PC-9 (cell line): ENCODE measurements at places on chromosomes 4 and X. TPM values are rescaled to one million over a fixed set of nuclear protein-coding genes. Genes with fewer than 3 reads are reported as not detected.
A peak's percentile ranks its signal among the peaks of the same experiment; 100 is the strongest.

- no peak overlapping the region for H3K27ac ChIP-seq
- H3K36me3 ChIP-seq: no peaks in the 10 kb centered on the region
- no peak for DNase-seq
- H3K4me3 ChIP-seq: no peak overlapping the region
Measured at GRCh38 chr4:34279011-34279410, 1965.3 kb downstream of the ARAP2 start.

GRCh38 chr4:52094376-52095145 is 43.5 kb downstream of the SPATA18 start:
- no peak overlapping the region for H3K27ac ChIP-seq
- no peaks in the 10 kb centered on the region for H3K4me1 ChIP-seq
- no peaks in the 10 kb centered on the region for H3K36me3 ChIP-seq
- H3K27me3 ChIP-seq: no peaks in the 10 kb centered on the region

- no peak for DNase-seq
- H3K4me1 ChIP-seq: no peaks in the 10 kb centered on the region
- no peaks in the 10 kb centered on the region for H3K27me3 ChIP-seq
- H3K27ac ChIP-seq: no peak overlapping the region
- H3K36me3 ChIP-seq: no peaks in the 10 kb centered on the region
- no peak overlapping the region for H3K4me3 ChIP-seq
Measured at GRCh38 chrX:12843668-12844279, 23.1 kb upstream of the TLR7 start.

DNA sequence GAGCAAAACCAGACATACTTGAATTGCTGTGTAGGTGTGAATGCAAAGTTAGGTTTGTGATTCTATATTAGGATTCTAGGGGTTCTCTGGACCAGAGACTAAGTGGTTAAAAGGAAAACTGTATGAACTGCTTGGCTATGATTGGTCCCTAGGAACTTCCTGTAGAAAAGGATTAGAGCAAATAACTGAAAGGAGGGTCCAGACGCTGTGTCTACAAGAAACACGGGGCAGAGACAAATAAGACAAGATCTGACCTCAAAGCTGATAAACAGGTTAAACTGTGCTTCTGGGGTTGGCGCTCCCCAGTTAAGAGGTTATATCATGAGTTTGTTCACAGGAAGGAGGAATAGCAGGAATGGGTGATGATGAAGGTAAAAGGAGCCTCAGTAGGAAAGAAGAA is 183.6 kb downstream of the MGST2 start:
- H3K4me1 ChIP-seq: no peaks in the 10 kb centered on the region
- DNase-seq: no peak
- H3K27ac ChIP-seq: no peak overlapping the region
- no peak overlapping the region for H3K4me3 ChIP-seq
- no peaks in the 10 kb centered on the region for H3K27me3 ChIP-seq

DDIT4L gene
- total RNA-seq: 1.0 and 1.1 TPM in 2 replicates

- H3K4me1 ChIP-seq: no peaks in the 10 kb centered on the region
- peak; percentile 28 for DNase-seq
- no peaks in the 10 kb centered on the region for H3K36me3 ChIP-seq
Measured at GRCh38 chr4:180665994-180666824, 1577.0 kb upstream of the TENM3 start.

HPGD gene
- total RNA-seq: 0.96 and 1.7 TPM in 2 replicates

GRCh38 chr4:105145156-105145902 is 1.3 kb upstream of the TET2 start:
- H3K4me3 ChIP-seq: no peak overlapping the region
- H3K27me3 ChIP-seq: no peaks in the 10 kb centered on the region
- peaks cover 19% of the 10 kb centered on the region; the same call in 1 of the 2 replicates for H3K4me1 ChIP-seq
- no peaks in the 10 kb centered on the region for H3K36me3 ChIP-seq

DNA sequence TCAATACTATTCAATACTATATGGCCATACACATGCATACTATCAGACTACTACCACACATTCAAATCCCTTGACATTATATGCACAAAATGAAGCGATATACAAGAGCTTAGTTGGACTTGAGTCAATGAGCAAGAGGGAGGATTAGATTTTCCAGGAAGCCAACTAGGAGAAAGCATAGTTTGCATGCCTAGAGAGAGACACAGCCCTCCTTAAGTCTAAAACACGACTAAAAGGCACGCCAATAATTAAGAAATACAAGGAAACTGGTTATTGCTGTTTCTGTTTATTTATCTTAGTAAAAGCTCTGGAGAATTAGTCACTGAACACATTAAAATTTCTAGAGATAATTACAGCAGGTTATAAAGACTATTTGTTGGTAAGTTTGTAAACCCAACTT is 21.8 kb downstream of the MBNL3 start:
- peaks cover 19% of the 10 kb centered on the region for H3K4me1 ChIP-seq
- peak; percentile 90 for DNase-seq
- no peaks in the 10 kb centered on the region for H3K36me3 ChIP-seq
- H3K4me3 ChIP-seq: no peak overlapping the region
- no peaks in the 10 kb centered on the region for H3K27me3 ChIP-seq

NKX6-1 gene
- total RNA-seq: 0.37 and 0.63 TPM in 2 replicates

- no peaks in the 10 kb centered on the region for H3K4me1 ChIP-seq
- no peaks in the 10 kb centered on the region for H3K27me3 ChIP-seq
- no peak overlapping the region for H3K4me3 ChIP-seq
- H3K36me3 ChIP-seq: no peaks in the 10 kb centered on the region
- DNase-seq: no peak
- H3K27ac ChIP-seq: no peak overlapping the region
Measured at GRCh38 chr4:12140864-12141263, 712.2 kb upstream of the HS3ST1 start.

BEX1 gene
- not detected in 2 replicates for total RNA-seq

GRCh38 chr4:2832309-2832980 is 11.2 kb upstream of the ADD1 start:
- H3K4me3 ChIP-seq: no peak overlapping the region
- no peaks in the 10 kb centered on the region for H3K36me3 ChIP-seq
- H3K27me3 ChIP-seq: no peaks in the 10 kb centered on the region
- no peaks in the 10 kb centered on the region for H3K4me1 ChIP-seq
- DNase-seq: no peak
- no peak overlapping the region for H3K27ac ChIP-seq

DNA sequence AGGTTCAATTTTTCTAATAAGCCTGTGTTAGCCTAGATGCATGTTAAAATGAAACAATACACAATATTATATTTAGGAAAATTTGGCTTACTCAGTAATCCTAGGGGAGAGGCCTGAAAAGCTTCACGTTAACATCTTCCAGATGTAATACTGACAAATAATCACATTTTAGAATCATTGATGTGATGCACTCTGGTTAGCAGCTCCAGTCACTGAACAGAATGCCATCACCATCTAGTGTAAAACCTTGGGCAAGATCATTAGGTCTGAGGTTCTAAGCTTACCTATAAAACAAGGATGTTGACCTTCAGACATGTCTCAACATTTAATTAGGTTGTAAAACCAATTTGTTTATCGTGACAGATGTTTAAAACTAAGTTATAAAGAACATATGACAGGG is 1704.8 kb downstream of the STIM2 start:
- no peak for DNase-seq

DNA sequence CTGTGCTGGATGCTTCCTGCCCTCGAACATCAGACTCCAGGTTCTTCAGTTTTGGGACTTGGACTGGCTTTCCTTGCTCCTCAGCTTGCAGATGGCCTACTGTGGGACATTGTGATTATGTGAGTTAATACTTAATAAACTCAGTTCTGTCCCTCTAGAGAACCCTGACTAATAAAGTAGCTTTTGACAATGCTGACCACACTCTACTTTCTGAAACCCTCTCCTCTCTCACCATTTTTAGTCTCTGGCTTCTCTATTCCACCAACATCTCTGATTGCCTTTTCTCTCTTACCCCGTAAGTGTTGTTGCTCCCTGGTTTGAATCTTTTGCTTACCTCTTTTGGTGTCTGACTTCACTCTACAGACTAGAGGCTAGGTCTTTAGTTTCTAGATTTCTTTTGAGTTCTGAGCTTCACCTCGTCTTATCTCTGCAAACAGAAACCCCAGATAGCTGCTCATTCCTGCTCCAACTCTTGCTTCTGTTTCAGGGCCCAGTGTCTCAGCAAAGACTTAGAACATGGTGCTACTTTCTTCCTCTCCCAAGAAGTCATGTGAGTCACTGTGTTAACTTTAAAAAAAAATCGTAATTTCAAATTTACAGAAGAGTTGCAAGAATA is 11.4 kb downstream of the TMSB4X start:
- no peaks in the 10 kb centered on the region for H3K36me3 ChIP-seq
- H3K27me3 ChIP-seq: no peaks in the 10 kb centered on the region
- H3K4me3 ChIP-seq: no peak overlapping the region
- DNase-seq: no peak
- H3K4me1 ChIP-seq: peaks cover 59% of the 10 kb centered on the region

PAGE1 gene
- not detected in 2 replicates for total RNA-seq

ANXA10 gene
- 1.1 and 3.0 TPM in 2 replicates for total RNA-seq

- H3K36me3 ChIP-seq: no peaks in the 10 kb centered on the region; the same call in 1 of the 2 replicates
- H3K4me1 ChIP-seq: no peaks in the 10 kb centered on the region
- DNase-seq: no peak
- no peaks in the 10 kb centered on the region for H3K27me3 ChIP-seq
Measured at GRCh38 chr4:22454955-22455354, 60.9 kb downstream of the ADGRA3 start.

KLB gene
- total RNA-seq: not detected in 2 replicates

IL2 gene
- not detected in 2 replicates for total RNA-seq

DNA sequence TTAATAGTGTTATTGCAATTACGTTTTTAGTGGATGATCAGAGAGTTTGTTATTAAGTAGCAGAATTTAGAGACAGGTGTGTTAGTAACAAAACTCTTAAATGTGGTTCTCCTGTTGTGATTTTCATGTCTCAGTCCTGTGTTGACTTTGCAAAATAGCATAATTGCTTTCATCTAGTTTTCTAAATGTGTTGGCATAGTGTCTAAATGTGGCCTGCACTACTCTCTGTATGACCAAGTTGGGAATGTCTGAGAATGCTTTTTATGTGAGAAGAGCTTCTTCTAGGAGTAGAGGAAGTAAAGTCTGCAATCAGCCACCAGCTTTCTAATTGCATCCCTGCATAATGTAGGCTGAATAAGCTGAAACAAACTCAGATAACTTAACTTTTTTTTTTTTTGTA is 158.6 kb upstream of the FAT1 start:
- no peak for DNase-seq
- no peak overlapping the region for H3K27ac ChIP-seq
- H3K4me3 ChIP-seq: no peak overlapping the region
- H3K4me1 ChIP-seq: no peaks in the 10 kb centered on the region
- H3K36me3 ChIP-seq: no peaks in the 10 kb centered on the region

MAGEB17 gene
- total RNA-seq: not detected in 2 replicates

DNA sequence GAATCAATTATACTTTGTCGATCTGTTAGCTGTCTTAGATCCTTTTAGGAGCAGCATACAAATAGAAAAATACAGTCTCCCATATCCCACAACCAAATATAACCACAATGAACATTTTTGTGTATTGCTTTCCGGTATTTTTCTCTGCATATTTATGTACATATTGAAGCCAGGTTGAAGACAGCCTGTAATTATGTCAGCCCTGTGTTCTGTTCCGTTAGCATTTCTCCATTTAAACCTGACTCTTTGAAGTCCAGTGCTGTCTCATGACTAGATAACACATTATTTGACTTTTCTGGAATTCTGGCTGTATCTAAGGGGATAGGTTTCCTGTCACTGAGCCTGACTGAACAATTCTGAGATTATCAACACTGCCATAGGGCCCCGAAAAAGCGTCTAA is 4.0 kb upstream of the SLC34A2 start:
- DNase-seq: no peak
- no peak overlapping the region for H3K4me3 ChIP-seq
- no peaks in the 10 kb centered on the region for H3K4me1 ChIP-seq
- no peaks in the 10 kb centered on the region for H3K27me3 ChIP-seq
- no peak overlapping the region for H3K27ac ChIP-seq

ADGRA3 gene
- total RNA-seq: 40.5 and 51.6 TPM in 2 replicates

MFAP3L gene
- total RNA-seq: 6.2 and 6.9 TPM in 2 replicates

- H3K4me3 ChIP-seq: peak overlapping the region; percentile 29; the same call in 1 of the 2 replicates
- peak; percentile 91 for DNase-seq
- peaks cover 46% of the 10 kb centered on the region for H3K4me1 ChIP-seq
- no peaks in the 10 kb centered on the region for H3K27me3 ChIP-seq
- H3K27ac ChIP-seq: peak overlapping the region; percentile 96
Measured at GRCh38 chr4:7842384-7843279, 97.0 kb downstream of the AFAP1 start.

UNC5C gene
- total RNA-seq: not detected in 2 replicates

PABPC1L2B gene
- total RNA-seq: not detected in 2 replicates

DNA sequence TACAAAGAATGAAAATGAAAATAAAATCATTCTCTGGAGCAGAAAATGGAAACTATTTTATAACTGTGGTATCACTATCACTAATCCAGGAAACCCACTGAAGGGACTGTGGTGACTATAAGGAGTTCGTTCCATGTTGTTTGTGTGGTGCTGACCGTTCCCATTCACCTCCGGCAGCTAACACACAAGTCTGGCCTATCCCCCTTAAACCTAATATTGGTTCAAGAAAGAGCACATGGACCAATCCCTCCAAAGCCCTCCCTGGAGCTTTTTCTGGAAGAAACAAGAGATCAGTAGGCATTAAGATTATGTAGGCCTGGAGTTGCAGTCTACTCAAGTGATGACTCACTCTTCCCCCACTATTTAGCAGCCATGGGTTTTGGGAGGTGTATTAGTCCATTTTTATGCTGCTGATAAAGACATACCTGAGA is 25.9 kb upstream of the FAM241A start:
- no peak overlapping the region for H3K27ac ChIP-seq
- H3K4me1 ChIP-seq: peaks cover 15% of the 10 kb centered on the region
- H3K36me3 ChIP-seq: no peaks in the 10 kb centered on the region

DNA sequence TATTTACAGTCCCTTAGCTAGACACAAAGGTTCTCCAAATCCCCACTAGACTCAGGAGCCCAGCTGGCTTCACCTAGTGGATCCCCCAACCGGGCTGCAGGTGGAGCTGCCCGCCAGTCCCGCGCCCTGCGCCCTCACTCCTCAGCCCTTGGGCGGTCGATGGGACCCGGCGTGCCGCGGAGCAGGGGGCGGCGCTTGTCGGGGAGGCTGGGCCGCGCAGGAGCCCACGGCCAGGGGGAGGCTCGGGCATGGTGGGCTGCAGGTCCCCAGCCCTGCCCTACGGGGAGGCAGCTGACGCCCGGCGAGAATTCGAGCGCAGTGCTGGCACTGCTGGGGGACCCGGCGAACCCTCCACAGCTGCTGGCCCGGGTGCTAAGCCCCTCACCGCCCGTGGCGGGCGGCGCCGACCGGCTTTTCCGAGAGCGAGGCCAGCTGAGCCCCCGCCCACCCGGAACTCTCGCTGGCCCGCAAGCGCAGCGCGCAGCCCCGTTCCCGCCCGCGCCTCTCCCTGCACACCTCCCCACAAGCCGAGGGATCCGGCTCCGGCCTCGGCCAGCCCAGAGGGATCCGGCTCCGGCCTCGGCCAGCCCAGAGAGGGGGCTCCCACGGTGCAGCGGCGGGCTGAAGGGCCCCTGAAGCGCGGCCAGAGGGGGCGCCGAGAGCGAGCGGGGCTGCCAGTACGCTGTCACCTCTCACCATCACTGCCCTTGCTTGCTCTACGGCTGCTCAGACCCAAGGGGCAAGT is 39.4 kb downstream of the WFS1 start:
- peak; percentile 50 for DNase-seq
- H3K27ac ChIP-seq: no peak overlapping the region
- no peaks in the 10 kb centered on the region for H3K36me3 ChIP-seq
- H3K4me1 ChIP-seq: peaks cover 10% of the 10 kb centered on the region
- H3K27me3 ChIP-seq: no peaks in the 10 kb centered on the region
- no peak overlapping the region for H3K4me3 ChIP-seq
